ENCODE measurements at places on chromosomes 13 and 19.

GRCh38 chr19:6556480-6557195 lies 25.8 kb downstream of the TNFSF9 start:
- no peak for DNase-seq

GRCh38 chr19:7917267-7918061 lies 2.7 kb upstream of the SNAPC2 start:
- DNase-seq = peak; percentile 64

DNA sequence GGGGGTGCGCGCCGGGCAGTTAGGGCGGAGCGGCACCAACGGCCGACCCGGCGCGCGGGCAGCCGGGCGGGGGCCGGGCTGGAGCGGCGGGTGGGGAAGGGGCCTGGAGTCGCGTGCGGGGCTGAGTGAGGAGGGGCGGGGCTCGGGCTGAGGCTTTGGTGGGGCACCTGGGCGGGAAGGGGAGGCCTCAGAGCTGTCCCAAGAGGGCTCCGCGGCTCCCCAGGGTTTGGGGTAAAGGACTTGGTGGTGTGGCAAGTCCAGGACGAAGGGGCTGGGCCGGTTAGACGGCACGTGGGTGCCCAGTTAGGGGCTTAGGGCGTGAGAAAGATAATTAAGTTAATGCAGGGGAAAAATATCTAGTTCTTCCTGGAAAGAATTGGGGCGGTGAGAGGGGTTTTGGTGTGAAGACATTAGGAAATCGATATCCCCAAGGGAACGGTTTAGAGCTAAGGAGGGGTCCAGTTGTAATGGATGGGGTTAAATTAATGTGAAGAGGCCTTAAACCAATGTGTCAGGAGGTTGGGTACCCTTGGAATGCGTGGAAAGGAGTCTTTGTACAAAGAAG lies 496 bp downstream of the ZNF574 start:
- peak; percentile 60 for DNase-seq

DNA sequence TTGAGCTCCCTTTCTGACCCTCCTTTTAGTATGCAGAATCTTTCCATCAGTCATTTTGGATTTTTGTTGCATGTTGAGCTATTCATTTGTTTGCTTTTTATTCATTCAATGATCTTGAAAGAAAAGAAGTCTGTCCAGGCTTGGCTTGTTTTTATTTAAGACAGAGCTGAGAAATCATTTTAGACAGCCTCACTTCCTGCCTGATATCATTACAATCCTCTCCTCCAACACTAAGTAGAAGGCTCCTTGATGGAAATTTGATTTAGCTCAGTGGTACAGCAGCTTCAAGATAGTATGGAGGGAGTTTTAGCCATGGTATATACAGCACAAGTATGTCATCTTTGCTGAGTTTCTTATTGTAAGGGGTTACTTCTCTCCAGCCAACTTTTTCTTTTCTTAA lies 28.4 kb downstream of the MBNL2 start:
- DNase-seq = no peak

GRCh38 chr19:18712981-18713380 lies 29.5 kb downstream of the CRTC1 start:
- DNase-seq = no peak

DNA sequence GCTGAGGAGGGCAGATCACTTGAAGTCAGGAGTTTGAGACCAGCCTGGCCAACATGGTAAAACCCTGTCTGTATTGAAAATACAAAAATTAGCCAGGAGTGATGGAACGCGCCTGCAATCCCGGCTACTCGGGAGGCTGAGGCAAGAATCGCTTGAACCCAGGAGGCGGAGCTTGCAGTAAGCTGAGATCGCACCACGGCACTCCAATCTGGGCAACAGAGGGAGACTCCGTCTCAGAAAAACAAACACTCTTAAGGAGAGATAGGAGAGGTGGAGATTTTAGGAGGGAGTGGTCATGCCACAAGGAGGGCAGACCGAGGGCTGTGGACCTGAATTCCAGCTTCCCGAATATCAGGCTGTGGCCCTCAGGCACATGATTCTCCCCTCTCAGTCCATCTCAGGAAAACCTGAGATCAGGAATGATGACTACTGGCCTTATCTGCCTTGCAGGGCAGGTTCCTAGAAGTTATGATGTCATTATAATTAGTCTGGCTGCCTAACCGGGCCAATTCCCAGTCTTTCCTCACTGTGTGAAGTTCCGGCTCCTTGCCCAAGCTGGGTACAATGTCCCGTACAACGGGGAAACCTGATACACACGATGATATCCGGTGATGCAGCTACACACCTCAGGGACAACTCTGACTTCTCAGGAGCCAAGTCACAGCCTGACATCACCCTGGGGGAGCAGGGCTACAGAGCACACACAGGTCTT lies 2.5 kb downstream of the SLC35E1 start:
- no peak for DNase-seq

DNA sequence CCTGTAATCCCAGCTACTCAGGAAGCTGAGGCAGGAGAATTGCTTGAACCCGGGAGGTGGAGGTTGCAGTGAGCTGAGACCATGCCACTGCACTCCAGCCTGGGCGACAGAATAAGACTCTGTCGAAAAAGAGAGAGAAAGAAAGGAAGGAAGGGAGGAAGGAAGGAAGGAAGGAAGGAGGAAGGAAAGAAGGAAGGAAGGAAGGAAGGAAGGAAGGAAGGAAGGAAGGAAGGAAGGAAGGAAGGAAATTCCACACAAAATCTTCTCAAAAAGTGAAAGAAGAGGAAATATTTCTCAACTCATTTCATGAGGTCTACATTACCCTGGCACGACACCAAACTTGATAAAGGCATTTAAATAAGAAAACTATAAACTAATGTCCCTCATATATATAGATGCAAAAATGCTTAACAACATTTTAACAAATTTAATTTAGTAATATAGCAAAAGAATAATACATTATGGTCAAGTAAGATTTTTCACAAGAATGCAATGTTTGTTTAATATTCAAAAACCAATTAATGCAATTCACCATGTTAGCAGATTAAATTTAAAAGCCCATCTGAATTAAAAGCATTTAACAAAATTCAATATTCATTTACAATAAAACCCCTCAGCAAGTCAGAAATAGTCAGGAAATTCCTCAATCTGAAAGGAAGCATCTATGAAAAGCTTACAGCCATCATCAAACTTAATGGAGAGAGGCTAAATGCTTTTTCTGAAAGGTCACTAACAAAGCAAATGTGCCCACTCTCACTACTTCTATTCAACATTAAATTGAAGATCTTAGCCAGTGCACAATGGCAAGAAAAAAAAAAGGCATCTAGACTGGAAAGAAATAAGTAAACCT lies 12.0 kb upstream of the CPB2 start:
- DNase-seq = no peak

DNA sequence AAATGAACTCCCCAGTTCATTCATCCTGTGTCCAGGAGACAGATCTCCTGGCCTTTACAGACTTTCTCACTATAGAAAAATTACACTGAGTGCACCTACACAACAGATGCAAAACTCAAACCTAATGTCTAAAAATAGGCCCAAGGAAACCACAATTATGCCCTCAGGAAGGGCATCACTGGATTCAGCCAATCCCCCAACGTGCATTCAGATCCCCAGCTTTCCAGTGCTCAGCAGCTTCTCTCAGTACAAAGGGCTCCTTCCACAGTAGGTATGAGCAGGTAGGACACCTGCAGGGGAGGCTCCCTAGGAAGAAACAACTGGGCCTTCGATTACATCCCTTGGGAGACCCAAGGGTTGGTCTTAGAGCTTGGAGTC lies 2.1 kb downstream of the ZNF709 start:
- no peak for DNase-seq

GRCh38 chr13:109723046-109723445 lies 63.3 kb downstream of the IRS2 start:
- no peak for DNase-seq

GRCh38 chr13:98441056-98441676 lies 135.7 kb downstream of the STK24 start:
- no peak for DNase-seq

- no peak for DNase-seq
Observed at GRCh38 chr13:101327871-101328270, 88.4 kb downstream of the NALCN start.

- no peak for DNase-seq
Observed at GRCh38 chr13:37526710-37527473, 71.7 kb downstream of the POSTN start.

- DNase-seq = no peak
Observed at GRCh38 chr19:656751-657559, 6.1 kb downstream of the RNF126 start.

DNA sequence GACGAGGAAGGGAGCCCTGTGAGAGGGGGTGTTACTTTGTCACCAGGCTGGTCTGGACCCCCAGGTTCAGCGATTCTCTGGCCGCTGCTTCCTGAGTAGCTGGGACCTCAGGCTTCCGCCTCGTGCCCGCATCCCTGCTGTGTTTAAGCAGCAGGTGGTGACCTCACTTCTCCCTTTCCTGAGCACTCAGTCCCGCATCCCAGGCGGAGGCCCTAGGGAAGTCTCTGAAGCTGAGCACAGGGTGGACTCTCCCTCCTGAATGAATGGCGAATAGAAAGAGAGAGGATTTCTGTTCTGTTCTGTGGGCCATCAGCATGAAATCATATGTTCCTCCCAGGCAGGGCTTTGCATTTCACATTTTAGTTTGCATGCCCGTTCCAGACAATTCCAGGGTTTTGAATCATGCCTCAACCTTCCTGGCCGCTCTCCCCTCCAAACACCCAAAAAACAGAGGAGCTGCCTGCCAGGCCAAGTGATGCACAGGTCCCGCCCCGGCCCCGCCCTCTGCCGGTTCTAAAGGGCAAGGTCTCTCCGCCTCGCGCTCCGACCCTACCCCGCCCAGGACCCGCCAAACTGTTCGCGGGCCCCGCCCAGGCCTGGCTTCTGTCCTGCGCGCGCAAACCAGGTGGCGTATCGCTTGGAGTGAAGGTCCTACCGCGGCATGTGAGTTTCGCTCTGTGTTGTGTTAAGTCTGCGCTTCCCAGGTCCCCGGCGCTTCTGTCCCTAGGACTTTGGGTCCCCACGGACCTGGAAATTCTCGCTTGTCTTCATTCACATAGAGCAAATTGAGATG lies 35.1 kb upstream of the ZNF808 start:
- DNase-seq = no peak

GRCh38 chr13:38141792-38142191 lies 207.9 kb upstream of the UFM1 start:
- no peak for DNase-seq

- DNase-seq = no peak
Observed at GRCh38 chr13:29909975-29910674, 59.7 kb upstream of the UBL3 start.

GRCh38 chr19:47798904-47799266 lies 5.5 kb downstream of the TPRX1 start:
- DNase-seq = no peak

DNA sequence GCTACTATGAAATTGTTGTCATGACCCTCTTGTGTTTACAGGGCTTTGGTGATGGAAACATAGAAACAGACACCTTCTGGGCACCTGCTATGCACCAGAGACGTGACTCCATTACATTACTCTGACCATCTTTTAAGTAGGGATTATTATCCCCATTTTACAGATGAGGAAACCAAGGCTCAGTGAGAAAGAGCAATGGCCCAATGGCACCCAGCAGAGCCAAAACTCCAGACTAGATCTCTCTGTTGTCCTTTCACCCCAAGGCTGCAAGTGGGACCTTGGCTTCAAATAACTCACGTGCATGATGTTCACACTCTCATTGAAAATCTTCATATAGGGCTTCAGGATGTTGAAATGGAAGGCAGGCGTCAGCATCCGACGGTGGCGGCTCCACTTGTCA lies 5.9 kb downstream of the CYP4F2 start:
- no peak for DNase-seq

DNA sequence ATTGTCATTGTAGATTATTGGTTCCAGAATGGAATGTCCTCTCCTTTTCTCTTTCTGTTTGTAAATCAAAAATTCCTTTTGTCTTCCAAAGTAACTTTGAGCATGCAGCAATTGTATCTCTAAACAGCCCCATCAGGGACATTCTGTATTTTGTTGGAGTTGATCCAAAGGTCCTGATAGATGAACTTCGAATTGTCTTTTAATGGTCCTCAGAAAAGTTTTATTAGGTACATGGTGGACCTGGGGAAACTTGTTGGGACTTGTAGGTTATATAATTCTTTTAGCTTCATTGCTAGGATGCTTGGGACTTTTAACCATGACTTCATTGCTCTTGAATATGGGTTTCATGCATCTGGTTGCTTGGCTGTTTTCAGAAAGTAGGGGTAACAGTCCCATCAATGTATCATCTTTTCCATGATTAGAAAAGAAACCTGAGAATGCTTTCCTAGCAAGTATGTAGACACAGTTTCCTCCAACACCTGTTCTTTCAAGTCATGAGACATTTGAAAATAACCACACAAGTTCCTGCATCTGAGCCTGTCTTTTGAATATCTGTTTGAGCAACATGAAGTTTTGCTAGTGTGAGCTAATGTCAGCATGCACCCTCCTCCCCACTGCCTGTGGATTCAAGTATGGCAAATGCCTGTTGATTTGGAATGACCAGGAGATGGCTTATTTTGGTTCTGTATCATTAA lies 413.1 kb downstream of the KCNRG start:
- DNase-seq = no peak

DNA sequence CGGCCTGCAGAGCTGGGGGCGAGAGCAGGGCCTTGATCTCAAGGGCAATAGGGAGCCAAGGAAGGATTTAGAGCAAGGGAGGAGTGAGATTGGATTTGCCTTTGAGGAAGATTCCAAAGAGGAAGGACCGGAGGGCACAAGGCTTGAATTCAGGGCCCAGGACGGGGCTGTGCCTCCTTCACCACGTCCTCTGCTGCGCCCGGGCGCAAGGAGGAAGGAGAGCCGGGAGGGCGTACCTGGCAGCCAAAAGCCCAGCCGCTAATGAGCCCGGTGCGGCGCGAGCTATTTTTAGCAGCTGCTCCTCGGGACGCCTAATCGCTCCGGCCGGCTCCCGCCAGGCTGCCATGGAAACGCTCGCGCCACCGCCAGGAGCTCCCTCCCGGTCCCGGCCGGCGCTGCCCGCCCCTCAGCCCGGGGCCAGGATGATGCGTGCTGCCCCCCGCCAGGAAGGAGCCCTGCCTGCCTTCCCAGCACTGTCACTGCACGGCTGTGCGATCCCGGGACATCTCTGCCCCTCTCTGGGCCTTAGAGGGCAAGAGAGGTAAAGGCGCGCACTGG lies 31.3 kb downstream of the TINCR start:
- no peak for DNase-seq

GRCh38 chr19:10639836-10640235 lies 14.3 kb upstream of the ILF3 start:
- DNase-seq = no peak

GRCh38 chr19:55156202-55157063 lies 1.1 kb downstream of the TNNI3 start:
- no peak for DNase-seq

- no peak for DNase-seq
Observed at GRCh38 chr13:95783747-95784146, 106.8 kb downstream of the DNAJC3 start.

GRCh38 chr13:80923907-80924306 lies 583.0 kb upstream of the SPRY2 start:
- no peak for DNase-seq

DNA sequence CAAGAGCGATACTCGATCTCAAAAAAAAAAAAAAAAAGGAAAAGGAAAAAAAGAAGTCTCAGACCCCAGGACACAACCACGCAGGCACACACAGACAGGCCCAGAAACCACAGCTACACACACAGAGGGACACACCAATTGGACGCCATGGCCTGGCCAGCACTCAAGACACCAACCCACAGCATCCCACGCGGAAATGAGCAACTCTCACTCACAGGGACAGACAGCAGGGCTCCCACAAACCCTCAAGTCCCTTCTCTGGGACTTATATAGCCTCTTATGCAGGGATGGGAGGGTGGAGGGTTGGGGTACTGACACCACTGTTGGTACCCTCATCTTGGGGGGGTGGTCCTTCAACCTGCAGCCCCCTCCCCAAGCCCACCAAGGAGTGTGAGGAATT lies 5.9 kb downstream of the NOTCH3 start:
- no peak for DNase-seq

GRCh38 chr19:41792513-41793413 lies 3.6 kb upstream of the CEACAM3 start:
- peak; percentile 68 for DNase-seq
